ENCODE measurements at places on chromosomes 1 and 21.

DNA sequence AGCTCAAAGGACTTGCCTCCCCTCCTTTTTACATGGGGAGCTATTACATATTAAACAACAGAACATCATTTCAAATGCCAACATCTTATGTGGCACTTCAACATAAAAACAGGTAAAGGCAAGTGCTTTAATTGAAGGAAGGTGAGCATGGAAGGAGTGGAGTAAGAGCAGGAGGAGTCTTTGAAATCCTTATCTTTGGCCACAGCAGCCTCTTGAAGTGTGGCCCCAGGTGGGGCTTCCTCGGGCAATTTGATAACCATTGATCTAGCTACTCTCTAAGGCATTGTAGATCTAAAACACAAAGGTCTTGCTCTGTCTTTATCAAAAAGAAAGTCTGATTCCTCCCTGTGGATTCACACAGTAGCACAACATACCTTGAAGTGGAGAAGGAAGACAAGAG is 70.9 kb upstream of the PPP2R5A start:
- DNase-seq = no peak

DNA sequence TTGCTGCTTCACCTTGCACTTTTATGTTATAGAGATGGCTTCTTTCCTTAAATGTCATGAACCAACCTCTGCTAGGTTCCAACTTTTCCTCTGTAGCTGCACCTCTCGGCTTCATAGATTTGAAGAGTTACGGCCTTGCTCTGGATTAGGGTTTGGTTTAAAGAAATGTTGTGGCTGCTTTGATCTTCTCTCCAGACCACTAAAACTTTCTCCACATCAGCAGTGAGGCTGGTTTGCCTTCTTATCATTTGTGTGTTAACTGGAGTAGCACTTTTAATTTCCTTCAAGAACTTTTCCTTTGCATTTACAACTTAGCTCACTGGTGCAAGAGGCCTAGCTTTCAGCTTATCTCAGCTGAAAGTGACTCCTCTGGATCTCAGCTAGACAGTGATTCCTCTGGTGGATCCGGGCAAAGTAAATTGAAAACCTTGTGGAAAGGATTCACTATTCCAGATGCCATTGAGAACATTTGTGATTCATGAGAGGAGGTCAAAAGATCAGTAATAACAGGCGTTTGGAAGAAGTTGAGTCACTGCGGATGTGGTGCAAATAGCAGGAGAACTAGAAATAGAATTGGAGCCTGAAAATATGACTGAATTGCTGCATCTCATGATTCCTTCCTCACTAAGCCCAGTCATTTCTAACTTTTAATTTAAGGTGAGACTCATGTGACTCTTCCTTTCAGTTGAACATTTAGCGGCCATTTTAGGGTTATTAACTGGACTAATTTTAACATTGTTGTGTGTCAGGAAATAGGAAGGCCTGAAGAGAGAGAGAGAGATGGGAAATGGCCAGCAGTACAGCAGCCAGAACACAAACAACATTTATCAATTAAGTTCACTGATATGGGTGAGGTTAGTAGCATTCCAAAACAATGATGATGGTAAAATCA is 16.2 kb upstream of the RGS1 start:
- no peak for DNase-seq

DNA sequence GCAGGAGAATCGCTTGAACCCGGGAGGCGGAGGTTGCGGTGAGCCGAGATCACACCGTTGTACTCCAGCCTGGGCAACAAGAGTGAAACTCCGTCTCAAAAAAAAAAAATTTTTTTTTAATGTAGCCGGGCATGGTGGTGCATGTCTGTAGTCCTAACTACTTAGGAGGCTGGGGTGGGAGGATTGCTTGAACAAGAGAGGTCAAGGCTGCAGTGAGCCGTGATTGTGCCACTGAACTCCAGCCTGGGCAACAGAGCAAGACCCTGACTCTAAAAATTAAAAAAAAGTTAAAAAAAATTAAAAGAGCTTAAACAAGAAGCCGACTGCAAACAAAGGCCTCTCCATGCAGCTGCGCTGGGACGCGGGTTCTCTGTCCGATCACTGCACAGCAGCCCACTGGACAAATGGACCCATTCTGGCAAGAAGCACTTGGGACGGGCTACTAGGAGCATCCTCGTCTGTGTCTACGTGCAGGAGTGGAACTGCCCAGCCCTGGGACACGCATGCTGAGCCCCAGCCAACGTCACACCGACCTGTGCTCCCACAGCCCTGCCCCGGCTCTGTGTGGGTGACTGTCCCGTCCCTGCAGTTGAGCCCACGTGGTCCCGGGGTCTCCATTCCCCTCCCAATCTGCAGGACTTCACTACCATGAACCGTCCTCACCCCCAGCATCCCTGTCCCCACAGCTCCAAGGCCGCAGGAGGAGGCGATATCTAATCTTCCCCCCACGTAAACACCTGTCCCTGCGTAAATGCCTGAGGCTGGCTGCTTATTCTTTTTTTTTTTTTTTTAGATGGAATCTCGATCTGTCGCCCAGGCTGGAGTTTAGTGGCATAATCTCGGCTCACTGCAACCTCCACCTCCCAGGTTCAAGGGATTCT is 12.3 kb downstream of the SLC35E2B start:
- no peak for DNase-seq

DNA sequence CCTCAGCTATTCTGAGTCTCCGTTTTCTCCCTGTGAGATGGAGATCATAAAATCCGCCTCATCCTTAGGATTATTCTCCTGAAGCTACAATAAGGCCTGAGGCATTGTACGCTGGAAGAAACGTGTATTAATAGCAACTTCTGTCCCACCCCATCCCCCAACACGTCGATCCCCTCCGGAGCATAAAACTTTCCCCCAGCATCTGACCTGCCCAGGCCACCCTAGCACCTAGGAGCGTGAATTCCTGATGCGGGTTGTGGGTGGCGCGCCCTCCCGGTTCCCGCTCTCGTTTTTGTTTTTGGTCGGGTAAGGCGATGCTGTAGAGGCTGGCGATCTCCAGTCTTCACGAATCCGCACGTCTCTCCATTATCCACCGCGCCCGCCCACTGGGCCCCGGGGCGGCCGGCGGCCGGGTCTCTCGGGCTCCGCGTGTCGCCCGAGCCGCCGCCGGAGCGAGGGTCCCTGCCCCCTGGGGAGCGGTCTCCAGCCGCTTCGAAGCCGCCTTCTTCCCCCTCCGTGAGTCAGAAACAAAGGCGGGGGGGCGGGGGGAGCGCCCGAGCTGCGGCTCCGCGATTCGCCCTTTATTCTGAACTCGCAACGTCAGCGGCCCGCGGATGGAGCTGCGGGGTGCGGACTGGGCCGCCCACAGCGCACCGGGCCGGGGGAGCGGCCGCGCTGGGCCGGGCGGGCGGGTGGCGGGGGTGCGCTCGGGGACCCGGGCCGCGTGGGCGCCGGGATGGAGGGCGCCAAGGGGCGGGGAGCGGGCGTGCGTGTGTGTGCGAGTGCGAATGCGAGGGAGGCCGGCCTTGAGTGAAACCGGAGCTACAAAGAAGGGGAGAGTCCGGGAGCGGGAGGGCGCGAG is at the start of gene PLEKHO1:
Gene PLEKHO1, plus strand, starts transcription at position 646 of the 862 bp plus-strand sequence. CDS start 342 bp downstream, outside the sequence.
- no peak for DNase-seq

- DNase-seq = no peak
Observed at GRCh38 chr1:47449822-47450552, 12.1 kb downstream of the FOXD2 start.

DNA sequence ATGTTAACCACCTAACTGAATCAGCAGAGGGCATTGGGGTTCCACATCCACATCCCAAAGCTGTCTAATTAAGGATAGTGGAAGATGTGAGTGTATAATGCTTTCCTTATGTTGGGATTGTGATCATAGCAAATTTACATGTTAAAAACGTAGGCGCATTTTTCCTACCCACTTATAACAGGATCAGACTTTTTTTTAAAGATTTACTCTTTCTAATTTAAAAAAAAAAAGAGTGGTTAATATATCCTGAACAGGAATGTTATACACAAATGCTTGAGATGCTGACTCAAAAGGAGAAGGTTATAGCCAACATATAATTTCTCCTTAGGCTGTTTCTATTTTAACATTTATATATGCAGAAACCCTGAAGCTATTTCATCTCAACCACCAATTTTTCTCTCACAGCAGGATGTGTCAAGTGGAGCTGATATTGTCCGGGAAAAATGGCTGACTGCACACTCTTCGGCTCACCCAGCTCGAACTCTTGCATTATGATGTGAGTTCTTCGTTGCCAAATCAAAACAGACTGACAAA is 40.3 kb downstream of the RGS5 start:
- no peak for DNase-seq

- no peak for DNase-seq
Observed at GRCh38 chr1:1430114-1430982, 5.1 kb upstream of the VWA1 start.

GRCh38 chr1:239516579-239516978 is 130.2 kb downstream of the CHRM3 start:
- no peak for DNase-seq

- DNase-seq = peak; percentile 7
Observed at GRCh38 chr1:25572708-25573590, 29.5 kb downstream of the LDLRAP1 start.

DNA sequence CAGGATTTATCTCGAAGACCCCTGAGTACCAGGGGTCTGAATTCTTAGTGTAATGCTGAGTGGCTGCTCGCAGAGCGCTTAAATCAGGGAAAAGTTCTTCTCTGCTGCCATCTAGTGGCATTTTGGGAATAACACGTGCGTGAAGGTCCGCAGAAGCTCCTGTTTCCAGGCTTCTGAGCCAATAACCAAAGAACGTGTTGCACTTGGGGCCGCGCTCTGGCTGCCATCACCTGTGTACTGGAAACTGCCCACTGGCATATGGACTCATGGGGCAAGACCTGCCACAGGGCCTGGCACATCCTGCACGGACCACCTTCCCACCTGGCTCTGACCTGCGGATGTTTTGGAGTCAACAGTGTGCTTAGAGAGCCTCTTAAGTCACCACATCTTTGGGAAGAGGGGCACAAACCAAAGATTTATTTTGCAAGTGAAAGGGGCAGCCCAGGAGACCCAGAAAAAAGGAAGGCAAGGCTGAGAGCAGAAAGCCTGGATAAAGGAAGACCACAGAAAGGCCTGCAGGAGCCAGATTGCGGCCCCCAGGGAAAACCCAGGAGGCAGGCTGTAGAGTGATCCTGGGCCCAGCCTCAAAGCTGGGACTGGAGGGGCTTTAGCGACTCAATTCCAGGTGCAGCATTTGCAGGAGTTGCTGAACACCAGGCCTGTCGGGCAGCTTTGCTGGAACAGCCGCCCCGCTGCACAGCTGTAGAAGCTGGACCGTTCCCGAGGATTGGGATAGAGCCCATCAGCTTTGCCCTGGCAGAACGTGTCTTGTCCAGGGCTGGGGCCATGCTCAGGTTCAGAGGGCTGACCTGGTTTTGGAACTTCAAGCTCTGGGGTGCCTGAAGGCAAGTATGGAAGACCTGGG is 13.0 kb downstream of the CHIT1 start:
- DNase-seq = peak; percentile 61

DNA sequence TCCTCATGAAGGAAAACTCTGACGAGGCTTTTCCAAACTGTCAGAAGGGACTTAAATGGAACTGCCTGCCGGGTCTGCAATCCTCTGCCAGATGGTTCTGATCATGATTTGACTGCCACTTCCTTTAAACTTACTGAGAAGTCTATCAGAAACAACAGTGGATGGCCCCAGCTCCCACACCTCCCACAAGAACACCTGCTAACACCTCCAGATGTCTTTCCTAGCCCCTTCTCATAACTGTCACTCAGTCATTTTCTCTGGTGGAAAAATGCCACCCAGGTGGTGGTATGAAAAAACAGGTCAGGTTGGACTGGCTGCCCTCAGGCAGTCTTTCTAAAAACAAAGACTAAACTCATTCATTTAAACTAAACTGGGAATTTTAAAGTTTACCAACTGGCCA is 66.7 kb upstream of the ABCD3 start:
- DNase-seq = no peak

GRCh38 chr1:247330548-247331171 is 1.0 kb downstream of the ZNF496 start:
- DNase-seq = no peak

GRCh38 chr21:46118316-46119143 is 20.6 kb downstream of the COL6A2 start:
- DNase-seq = no peak

DNA sequence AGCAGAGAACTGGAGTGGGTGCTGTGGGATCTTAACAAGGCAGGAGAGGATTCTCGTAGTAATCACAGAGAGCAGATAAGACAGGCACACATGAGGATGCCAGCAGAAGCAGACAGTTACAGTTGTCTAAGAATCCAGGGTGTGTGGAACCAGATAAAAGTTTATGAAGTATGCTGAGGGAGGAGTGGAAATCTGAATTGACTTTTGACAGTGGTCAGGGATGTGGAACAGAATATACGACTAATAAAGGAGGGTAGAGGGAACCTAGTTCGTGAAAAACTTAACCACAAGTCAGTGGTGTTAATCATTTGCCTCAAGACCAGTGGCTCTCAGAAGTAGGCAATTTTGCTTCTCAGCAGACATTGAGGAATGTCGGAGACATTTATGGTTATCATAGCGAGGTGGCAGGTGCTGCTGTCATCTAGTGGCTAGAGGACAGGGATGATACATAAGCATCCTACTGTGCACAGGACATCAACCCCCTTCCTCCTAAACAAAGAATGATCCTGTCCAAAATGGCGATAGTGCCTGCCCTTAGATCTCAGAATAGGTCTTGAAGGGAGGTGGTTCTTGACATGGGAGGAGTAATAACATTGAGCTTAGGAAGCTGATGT is 3.0 kb downstream of the LRRC8D start:
- DNase-seq = no peak

DNA sequence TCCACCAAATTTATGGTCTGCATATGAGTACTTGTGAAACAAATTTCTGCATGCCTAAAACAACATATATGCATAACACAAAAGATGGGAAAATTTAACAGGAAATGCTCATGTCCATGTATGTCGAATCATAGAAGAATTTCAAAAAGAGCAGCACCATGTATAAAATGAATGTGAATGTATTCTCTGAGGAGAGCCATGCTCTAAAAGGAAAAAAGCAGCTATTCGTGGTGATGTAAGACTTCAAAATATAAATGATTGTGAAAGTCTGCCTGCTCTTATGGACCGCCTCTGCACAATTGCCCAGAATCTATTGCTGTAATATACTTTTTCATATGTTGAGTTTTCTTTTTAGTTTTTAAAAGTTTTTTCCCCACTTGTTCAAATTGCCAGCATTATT is 66.8 kb downstream of the EPB41 start:
- DNase-seq = no peak

DNA sequence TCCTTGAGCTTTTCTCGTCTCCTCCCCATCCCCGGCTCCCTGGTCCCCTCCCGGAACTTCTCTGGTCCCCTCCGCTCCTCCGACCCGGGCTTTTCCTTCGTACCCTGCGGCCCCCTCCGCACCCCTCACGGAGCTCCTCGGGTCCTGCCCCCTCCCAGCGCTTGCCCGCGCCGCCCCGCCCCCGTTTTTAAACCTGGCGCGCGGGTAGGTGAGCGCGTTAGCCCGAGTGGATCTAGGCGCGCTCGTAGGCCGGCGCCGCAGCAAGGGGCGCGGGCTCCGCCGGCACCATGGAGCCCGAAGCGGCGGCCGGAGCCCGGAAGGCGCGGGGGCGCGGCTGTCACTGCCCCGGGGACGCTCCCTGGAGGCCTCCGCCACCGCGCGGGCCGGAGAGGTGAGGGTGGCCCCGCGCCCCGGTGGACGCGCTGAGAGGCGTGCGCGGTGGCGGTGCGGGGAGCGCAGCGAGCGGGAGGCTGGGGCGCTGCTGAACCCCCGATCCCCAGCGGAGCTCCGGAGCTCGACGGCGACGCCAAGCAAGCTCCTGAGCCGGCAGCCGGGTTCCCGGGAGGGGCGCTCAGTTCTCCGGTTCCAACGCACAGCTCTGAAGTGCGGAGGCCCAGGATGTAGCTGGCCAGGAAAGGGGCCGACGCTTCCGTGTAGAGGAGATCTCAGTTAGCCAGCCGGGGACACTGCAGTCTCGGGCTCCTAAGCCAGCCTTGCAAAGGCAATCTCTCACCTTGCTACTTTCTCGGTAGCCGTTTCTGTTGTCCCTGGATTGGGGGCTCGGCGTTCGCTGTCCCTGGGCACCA is at the start of gene RIPPLY3:
Gene RIPPLY3, plus strand, starts transcription at position 217 of the 806 bp plus-strand sequence. Its CDS starts 71 bp downstream, at position 288.
- DNase-seq = no peak

Data from AML-193 (cell line).